ENCODE measurements at places on chromosomes 6 and 20.
A peak's percentile ranks its signal among the peaks of the same experiment; 100 is the strongest.

DNA sequence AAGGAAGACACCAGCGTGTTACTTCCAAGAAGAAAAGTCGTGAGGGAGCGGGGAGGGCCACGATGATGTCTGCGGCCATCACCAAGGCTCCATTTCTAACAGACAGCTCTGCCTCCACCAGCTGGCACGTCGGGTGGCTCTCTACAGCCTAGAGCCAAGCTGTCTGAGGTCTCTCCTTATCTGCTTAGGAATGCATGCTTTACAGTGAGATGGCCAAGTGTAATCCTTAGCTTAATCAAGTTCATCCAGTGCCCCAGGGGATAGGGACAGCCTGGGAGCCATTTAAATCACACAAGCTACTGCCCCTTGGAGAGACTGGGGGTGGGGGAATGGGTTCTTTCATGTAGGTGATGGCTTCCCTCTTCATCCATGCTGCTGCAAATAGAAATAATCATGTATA, 213.8 kb upstream of the CST7 start:
- no peak for DNase-seq

GRCh38 chr6:29853245-29853644, 25.6 kb downstream of the HLA-G start:
- no peak for DNase-seq

DNA sequence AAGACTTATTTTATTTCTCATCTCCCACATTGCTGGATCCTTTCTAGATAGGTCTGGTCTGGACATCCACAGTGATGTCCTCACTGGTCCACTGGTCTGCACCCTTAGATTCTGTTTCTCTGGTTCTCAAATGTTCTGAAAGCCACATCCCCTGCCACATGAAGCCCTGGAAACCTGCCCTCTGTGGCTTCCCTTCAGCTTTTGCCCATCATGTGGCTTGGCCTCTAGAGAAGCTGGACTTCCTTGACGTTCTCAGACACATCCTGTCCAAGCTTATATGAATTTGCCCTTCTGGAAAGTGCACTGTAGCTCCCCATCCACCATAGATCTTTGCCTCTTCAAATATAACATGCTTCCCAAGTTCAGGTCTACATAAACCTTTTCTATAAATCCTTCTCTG, 18.5 kb downstream of the CST4 start:
- DNase-seq = no peak

- no peak for DNase-seq
These were observed 33.0 kb downstream of the METTL24 start for GRCh38 chr6:110325197-110325596.

DNA sequence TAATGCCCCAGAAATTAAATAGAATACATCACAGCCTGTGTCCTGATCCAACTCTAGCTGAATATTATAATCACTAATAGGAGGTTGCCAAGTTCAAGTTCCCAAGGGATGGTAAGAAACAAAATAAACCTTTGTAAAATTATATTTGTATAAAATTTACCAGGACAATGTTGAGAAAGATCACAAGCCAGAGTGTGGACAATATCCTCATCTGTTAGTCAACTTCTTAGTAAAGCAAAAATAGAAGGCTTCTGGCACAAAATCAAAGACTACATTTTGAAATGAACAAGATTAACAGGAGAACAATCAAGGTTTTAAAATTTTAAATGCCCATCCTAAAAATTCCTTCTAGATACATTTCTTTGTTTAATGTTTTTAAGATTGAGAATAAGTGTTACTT, 290.4 kb upstream of the HSF2 start:
- no peak for DNase-seq

DNA sequence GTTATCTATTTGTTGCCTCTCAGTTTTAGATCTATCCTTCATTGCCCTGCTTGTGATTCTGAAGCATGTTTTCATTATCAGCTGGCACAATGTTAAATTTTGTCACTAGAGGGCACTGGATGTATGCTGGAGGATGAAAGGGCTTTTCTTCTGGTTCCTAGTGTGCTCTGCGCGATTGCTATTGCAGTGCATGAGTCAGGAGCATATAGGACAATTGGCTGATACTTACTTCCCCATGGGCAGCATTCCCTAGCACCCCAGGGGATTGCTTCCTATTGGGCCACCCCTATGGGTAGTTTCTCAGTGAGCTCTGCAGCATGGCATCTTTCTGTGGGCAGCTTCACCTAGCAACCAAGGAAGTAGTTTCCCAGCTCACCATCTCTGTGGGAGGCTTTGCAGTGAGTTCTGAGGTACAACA, 280.3 kb upstream of the SYNCRIP start:
- DNase-seq = no peak

- DNase-seq = no peak
These were observed 125.3 kb downstream of the ATXN1 start for GRCh38 chr6:16635810-16636602.

GRCh38 chr6:24796616-24797290, 2.0 kb downstream of the ARMH2 start:
- no peak for DNase-seq

DNA sequence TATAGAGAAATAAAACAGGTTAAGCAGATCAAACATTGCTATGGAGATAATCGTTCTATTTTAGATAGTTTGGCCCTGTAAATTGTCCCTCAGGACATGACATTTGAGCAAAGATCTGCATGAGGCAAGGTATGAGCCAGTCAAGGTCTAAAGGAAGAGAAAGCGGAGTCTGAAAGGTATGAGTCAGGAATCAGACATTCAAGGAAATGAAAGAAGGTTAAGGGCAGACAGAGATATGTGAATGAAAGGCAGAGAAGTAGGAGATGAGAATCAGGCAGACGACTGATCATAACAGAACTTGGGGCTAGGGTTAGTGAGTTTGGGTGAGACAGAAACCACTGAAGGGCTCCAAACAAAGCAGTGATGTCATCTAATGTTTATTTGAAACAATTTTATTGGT, 775.8 kb downstream of the MAFB start:
- no peak for DNase-seq

- no peak for DNase-seq
These were observed 645.0 kb downstream of the DHX35 start for GRCh38 chr20:39607141-39607540.

DNA sequence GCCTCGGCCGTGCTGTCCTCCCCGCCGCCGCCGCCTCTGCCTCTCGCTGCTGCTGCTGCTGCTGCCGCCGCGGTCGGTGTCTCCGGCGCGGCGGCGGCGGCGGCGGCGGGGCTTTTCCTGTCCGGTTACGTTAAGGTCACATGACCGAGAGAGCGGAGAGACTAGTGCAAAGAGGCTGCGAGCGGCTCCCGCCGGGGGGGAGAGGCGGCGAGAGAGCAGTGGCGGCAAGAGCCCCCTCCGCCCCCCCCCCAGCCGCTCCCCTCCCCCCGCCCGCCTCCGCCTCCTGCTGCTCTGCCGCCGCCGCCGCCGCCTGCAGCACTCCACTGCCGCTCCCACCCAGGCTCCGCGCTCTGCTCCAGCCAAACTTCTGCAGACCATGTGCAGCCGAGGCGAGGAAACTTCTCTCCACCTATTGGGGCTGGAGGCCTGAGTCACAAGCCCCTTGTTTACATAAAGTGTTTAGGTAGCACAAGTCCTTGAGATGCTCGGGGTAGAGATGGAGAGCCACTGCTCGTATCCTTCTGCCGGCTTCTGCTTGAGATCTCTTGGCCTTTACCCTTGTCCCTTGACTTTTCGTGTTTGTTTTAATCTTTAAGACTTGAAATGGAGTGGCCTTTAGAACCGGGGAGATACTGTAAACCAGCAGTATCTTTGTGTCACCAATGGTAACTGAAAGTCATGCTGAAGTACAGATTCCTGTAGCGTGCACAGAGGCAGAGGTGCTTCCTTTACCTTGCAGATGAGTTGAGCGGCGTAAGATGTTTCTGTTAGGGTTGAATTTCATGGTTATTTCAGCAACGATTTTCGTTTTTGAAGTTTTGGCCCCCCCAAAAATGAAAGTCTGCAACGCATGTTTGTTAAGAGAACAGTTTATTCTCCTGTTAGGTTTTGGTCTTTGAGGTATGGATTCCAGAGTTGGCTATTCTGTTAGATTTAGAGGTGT, at the start of gene ZBTB2:
Gene ZBTB2 (minus strand): TSS at position 89 of the 943 bp plus-strand sequence. CDS start 17,922 bp downstream, outside the sequence.
- DNase-seq = peak; percentile 70

DNA sequence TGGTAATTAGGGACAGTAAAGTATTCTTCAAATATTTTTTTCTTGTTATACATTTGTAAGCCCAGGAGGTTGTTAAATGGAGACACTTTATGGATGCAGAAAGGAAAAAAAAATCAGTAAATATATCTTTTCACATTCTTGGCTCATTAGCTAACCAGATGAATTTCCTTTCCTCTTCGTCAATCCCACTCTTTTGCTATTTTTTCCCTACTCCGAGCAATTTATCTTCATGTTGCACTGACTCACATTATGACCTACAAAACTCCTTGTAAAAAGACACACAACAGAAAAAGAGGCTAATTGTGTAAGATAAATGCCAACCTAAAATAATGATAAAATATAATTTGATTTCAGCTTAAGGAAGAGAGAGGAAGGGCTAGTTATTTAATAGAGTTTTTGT, 472.9 kb upstream of the ZNF337 start:
- DNase-seq = no peak

DNA sequence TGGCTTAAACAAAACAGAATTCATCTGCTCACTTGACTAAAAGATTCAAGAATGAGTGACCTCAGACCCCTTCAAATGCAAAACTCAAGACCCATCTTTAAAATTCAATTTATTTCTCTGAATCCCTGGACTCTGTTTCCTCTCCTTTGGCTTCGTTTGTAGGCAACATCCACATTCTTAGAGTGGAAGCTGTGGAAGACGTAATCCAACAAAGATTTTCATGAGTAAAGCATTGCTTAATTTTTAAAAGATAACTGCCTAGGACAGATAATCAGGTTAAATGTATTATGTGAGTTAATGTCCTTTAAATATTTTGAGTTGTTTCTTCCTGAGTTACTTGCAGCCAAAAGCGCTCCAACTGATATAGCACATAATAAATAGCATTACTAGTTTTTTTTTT, 164.5 kb downstream of the ZMYND8 start:
- DNase-seq = no peak

DNA sequence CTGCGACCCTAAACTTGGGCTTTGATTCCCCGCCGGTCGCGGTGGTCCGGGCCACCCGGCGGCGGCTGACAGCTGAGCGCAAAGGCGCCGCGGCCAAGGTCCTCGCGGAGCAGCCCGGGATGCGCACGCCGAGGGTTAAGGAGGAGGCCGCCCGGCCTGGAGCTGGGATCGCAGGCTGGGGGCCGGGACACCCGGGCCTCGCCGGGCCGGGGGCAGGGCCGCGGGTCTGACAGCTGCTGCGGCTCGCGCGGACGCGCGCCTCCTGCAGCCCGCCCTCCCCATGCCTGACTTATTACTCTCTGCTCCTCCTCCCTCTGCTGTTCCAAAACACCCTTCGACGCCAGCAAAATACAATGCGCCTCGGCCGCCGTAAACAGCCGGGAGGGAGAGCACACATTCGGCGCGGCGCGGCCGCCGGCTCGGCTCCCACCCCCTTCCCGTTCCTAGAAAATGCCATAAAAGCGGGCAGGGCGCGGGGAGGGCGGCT, 746 bp downstream of the BACH2 start:
- DNase-seq = no peak

GRCh38 chr20:50533061-50533460, 22.9 kb downstream of the PTPN1 start:
- no peak for DNase-seq

GRCh38 chr20:59284470-59284869, 15.9 kb upstream of the EDN3 start:
- DNase-seq = no peak

DNA sequence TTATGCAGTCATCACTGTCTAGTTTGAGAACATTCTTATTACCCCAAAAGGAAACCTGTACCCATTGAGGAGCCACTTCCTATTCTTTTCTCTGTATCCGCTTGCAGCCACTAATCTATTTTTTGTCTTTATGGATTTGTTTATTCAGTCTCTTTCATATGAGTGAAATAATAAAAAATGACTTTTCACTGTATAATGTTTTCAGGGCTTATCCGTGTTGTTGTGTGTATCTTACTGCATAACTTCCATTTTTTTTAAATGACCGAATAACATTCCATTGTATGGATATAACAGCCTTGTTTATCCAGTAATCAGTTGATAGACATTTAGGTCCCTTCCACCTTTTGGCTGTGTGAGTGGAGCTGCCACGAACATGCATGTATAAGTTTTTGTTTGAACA, 86.6 kb downstream of the ZFAND3 start:
- DNase-seq = no peak

GRCh38 chr6:9583753-9584352, 831.0 kb downstream of the TFAP2A start:
- DNase-seq = no peak

DNA sequence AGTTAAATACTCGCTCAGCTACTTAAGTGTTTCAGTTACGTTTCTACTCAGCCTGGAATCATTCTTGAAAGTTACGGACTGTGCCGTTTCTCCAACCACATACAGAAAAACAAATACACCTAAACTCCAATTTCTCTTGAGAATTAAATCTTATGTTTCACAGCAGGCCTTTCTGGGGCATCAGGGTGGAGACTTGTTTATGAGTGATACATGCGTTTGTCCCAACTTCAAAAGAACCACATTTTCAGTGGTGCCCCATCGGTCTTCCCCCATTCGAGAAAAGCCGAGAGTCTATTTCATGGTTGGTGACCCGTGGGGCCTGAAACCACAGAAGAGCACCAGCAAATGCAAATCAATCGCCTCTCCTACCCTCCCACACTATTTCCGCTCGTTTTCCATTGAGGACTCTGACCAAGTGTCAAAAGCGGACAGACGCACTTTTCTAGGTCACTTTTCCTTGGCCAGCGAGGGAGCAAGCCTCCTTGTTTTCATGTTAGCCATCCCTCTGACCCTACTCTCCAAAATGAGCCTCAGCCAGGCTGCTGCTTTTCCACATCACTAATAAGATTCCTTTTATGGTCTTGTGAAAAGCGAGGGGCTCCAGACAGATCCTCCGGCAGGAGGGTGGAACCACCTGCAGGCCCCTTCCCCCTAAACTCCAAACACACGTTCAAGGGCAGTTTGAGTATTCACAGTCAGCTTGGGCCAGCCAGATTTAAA, 3.1 kb downstream of the JAG1 start:
- DNase-seq = no peak

- DNase-seq = no peak
These were observed 63.4 kb downstream of the PRDM1 start for GRCh38 chr6:106149472-106150069.

DNA sequence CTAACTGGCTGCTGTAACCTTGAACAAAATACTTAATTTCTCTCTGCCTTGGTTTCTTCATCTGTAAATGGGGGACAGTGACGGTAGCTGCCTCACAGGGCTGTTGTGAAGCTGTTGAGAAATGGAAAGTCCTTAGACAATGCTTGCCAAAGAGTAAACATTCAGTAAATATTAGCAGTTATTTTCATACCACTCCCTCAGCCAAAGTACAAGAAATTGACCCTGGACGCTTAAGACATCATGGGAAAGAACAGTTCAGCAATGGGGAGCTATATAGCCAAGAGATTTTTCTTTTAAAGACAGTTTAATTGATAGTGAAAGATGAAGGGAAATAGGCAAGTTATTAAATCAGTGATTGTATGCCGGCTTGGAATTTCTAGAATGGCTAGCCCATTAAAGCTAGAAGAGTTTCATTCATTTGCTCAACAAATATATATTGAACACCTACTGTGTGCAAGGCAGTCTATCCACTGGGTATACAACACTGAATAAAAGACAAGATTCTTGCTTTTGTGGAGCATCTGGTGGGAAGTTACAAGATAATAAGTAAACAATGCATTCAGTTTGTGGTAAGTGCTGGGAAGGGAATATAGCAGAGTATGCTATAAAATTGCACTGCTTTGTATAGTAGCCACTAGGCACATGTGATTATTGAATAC, 2.0 kb downstream of the CTNNBL1 start:
- no peak for DNase-seq

- peak; percentile 71 for DNase-seq
These were observed 3.4 kb downstream of the MED20 start for GRCh38 chr6:41917528-41917927.

Data from hematopoietic multipotent progenitor cell treated with erythropoietin and hydrocortisone succinate and interleukin-3 and kit ligand, for 17 days (in vitro differentiated cells).